ENCODE measurements at places on chromosomes 6 and 20.

DNA sequence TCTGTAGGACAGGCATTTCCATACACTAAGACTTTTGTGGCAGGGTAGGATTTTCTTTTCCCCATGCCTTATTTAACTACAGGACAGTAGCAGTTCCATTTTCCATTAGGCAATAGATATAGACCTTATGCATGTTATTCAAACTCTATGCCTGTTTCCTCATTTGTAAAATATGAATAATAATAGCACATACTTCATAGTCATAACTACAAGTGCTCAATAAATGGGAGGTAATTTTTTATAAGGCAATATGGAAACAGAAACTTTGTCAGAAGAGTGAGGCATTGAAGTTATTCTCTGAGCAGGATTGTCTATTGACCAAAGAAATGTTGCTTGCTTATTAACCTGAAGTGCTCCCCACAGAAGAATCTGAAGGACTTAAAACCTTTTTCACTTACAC lies 41.9 kb upstream of the TNFRSF21 start:
- no peak for DNase-seq

GRCh38 chr6:37122861-37123260 lies 47.1 kb upstream of the PIM1 start:
- DNase-seq: no peak

- DNase-seq: no peak
Observed at GRCh38 chr20:13042458-13042794, 33.7 kb downstream of the SPTLC3 start.

- DNase-seq: no peak
Observed at GRCh38 chr6:37371154-37372083, 17.6 kb downstream of the RNF8 start.

- DNase-seq: no peak
Observed at GRCh38 chr6:27133281-27134227, 113.9 kb upstream of the PRSS16 start.

DNA sequence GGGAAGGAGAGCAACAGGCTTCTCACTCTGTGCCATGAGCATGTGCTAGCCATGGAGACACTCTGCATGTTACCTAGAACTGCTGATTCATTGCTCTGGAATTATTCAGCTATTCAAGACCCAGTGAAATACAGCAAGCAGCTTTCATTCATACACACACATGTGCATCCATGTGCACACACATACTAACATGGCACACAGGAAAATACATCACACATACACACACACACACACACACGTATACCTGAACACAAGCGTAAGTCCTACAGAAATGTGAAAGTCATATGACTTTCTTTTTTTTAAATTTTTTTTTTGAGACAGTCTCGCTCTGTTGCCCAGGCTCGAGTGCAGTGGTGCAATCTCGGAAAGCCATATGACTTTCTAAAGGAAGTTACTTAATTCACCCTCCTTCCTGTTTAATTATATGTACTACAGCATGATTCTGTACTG lies 108.2 kb upstream of the NFATC2 start:
- no peak for DNase-seq

GRCh38 chr6:121522265-121522664 lies 86.8 kb downstream of the GJA1 start:
- no peak for DNase-seq

- no peak for DNase-seq
Observed at GRCh38 chr20:51594236-51595057, 51.9 kb upstream of the NFATC2 start.

- no peak for DNase-seq
Observed at GRCh38 chr6:104014163-104014959, 845.4 kb downstream of the HACE1 start.

- DNase-seq: no peak
Observed at GRCh38 chr6:163721922-163722692, 307.6 kb downstream of the QKI start.

- no peak for DNase-seq
Observed at GRCh38 chr20:38326309-38326708, 20.0 kb upstream of the LBP start.

DNA sequence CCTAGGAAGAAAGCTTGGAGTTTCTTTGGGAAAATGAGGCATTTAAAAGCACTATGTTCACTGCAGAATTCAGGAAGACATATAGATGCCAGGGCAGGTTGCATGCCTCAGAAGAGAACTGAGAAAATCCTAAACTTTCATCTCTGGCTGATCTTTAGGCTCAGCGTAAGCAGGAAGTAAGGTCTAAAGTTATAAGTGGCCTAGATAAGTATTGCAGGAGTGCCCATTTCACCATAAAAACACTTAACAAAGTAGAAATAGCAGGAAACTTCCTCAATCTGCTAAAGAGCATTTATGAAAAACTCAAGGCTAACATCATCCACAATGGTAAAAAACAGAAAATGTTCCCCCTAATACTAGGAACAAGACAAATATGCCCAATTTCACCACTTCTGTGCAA lies 320.3 kb downstream of the BMP2 start:
- DNase-seq: no peak

DNA sequence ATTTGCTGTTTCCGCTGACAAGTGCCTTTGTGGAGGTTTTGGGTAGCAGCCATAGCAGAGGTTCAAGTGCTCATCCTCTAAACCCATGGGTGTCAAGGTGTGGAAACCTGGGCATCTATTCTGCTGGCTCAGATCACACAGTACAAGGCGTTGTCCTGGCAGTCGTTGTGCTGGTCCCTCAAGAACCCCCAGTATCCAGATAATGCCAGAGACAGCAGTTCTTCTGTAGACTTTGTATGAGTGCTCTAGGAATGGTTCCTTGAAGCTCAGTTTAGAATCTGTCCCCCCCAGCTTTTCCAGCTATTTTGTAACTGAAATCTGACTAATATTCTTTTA lies 655.7 kb upstream of the MAP3K7 start:
- DNase-seq: no peak

- DNase-seq: no peak
Observed at GRCh38 chr6:119077643-119078375, 655 bp downstream of the FAM184A start.

DNA sequence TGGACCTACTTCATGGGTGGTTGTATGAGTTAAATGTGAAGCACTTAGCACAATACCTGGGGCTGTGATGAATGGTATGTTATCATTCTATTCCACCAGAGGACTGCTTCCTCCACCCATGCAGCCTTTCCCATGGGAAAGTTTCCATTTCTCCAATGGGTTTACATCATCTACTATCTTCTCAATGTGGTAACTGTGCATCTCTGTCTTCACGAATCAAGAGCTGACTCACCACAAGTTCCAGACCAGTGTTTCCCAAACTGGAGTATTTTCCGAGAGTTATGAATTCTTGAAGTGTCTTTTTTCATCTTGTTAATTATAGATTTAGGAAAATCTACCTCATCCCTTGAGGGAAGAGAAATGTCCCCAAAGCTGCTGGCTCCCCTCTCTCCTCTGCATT lies 182.8 kb downstream of the UNC5CL start:
- no peak for DNase-seq

DNA sequence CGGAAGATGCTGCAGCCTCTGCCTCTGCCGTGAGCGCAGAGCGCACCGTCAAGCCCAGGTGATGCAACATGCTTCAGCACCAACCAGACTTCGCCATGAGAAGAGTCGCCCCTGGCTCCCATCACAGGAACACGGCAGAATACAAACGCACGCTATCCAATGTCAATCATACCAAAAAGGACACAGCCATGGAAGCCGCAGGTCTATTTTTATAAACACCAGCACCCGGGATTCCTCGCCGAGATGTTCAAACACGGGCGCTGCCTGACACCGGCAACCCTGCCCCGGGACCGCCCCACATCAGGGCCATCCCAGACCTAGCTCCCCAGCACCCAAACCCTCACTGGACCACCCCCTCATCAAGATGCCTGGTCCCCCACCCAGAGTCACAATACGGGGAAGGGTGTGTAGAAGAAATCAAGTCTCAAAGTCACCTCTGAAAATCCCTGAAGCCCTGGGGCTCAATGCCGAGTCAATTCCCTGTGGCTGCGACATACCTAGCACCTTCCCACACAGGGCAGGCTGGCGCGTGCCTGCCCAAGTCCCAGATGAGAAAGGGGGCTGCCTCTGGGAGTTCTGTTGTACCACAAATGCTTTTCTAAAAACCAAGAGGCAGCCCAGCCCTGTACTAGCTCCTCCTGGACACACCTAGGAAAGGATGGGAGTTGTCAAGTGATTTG lies 17.9 kb downstream of the TAF4 start:
- no peak for DNase-seq

- no peak for DNase-seq
Observed at GRCh38 chr6:83854001-83854501, 891 bp downstream of the RIPPLY2 start.

Data from cortex of kidney (tissue), 1 donor.